ENCODE measurements at places on chromosomes 7 and 10.

GRCh38 chr7:70719125-70719524 lies 412.8 kb upstream of the GALNT17 start:
- no peak for DNase-seq

GRCh38 chr10:104441329-104442000 lies 87.8 kb downstream of the CFAP58 start:
- DNase-seq: peak; percentile 40

- peak; percentile 64 for DNase-seq
Measured at GRCh38 chr10:34200355-34200901, 614.7 kb downstream of the PARD3 start.

GRCh38 chr7:131284702-131285419 lies 42.8 kb upstream of the MKLN1 start:
- DNase-seq: peak; percentile 39

DNA sequence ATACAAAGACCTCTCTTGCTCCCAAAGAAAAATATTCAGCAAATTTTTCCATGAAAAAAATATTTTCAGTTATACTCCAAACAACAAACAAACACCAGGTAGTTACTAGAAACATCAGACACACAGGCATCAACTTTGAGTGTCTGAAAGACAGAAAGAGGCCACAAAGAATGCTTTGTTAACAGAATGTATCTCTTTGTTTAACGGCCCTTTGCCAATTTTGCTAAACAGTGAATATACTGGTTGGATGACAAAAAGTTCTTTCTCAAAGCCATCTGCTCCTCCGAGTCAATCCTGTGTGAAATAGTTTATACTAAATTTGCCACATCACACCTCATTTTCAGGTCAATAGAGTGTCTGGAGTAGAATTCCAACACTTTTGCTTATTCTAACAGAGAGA lies 216.7 kb upstream of the PHF14 start:
- DNase-seq: no peak

GRCh38 chr7:84070770-84071169 lies 123.8 kb downstream of the SEMA3A start:
- DNase-seq: no peak
